Prostate gland (tissue), 2 donors: ENCODE measurements at places on chromosomes 1 and 21. TPM values are rescaled to one million over a fixed set of nuclear protein-coding genes. Genes with fewer than 3 reads are reported as not detected.

Gene MASP2
- not detected for total RNA-seq

Gene SPATA45
- not detected for total RNA-seq

Gene IFNLR1
- 6.6 TPM for total RNA-seq

Gene MCOLN2
- total RNA-seq: 1.1 TPM

Gene ZNF648
- not detected for total RNA-seq

Gene LRRC3
- total RNA-seq: 7.1 TPM

Gene WNT2B
- total RNA-seq: 19.7 TPM

Gene S100A9
- total RNA-seq: 45.2 TPM

Gene FCRLB
- 0.36 TPM for total RNA-seq

Gene KLHDC9
- total RNA-seq: 33.3 TPM

- DNase-seq: no peak
Measured at GRCh38 chr1:47592296-47593012, 154.6 kb downstream of the FOXD2 start.

DNA sequence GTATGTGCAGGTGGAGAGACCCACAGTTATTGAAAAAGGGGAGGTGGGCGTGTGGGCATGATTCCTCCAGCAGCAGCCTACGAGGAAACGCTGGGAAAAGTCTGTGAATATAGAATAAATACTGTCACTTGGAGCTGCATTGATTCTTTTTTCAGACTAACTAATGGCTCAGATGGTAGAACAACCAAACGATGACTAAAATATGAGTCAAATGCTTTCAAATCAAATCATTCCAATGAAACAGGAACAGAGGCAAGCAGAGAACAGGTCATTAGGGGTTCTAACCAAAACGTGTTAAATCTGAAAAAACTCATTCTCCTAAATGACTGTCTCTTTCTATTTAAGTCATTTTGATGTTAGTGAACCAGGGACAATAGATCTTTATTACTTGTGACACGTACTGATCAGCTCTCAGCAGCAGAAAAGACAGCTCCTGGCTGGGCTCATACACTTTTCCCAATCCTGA, 35.1 kb upstream of the SEC16B start:
- no peak for DNase-seq

DNA sequence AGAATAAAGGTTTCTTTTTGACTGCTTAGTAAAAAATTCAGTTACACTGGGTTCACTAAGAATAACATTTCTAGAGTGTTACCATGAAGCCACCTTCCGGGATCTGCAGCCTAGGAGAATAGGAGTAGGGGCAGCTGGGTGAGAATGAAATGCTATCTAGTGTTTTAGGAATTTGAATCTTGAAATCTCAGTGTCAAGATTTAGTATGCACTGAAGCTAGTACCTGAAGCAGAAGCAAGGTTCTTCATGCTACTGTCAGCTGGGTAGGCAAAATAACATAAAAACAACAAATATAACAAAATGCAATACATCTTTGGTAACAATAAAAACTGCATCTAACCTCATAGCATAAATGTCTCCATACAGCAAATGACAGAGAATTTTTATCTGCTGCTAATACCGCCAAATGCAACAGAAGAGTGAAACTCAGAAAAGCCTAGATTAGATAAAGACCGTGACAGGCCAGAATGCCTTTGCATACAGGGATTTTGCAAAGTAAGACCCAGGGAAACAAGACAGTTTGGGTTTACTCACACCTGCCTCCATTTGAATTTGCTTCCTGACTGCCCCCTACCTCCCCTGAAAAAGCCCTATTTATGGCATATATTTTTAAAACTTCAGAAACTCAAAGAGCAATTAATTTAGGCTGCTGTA, 58.2 kb downstream of the GADD45A start:
- no peak for DNase-seq

DNA sequence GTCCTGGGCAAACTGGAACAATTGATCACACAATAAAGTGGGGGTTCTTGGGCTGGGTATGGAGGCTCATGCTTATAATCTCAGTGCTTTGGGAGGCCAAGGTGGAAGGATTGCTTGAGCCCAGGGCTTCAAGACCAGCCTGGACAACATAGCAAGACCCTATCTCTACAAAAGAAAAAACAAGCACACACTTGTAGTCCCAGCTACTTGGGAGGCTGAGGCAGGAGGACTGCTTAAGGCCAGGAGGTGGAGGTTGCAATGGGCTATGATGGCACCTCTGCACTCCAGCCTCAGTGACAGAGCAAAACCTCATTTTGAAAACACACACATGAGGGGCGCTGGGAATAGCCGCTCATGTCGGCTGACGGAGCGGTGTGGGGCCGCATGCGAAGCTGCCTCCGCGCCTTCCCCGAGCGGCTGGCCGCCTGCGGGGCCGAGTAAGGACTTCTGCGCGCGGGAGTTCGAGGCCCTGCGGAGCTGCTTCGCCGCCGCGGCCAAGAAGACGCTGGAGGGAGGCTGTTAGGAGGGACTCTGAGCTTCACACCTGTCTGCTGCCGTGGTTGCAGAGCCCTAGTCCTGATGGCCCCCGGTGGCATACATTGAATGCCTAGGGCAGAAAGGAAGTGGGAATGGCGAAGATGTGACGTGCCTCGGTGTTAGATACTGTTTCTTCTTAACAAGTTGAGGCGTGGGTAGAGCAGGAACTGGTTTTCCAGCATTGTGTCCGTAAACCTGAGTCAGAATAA, 59.5 kb downstream of the ACBD3 start:
- DNase-seq: peak; percentile 64

- no peak for DNase-seq
Measured at GRCh38 chr1:17699581-17699980, 55.6 kb upstream of the ACTL8 start.

- DNase-seq: no peak
Measured at GRCh38 chr21:29235714-29236197, 63.0 kb upstream of the BACH1 start.

DNA sequence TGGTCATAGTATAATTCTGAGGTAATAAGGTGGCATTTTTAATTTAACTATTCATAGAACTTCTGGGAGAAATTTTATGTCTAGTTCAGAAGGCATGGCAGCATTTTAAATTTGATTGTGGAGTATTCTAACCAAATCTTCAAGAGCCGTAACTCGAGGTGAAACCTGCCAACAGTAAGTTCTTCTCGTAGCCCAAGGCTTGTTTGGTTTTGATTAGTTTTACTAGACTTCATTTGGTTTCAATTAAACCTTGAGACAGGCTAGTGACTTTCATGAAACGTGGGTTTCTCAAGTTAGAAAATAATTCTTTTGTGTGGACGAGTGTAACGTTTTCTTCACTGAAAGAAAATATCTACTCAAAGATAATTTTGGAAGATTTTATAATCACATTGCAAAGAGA, 395.5 kb downstream of the USP25 start:
- DNase-seq: no peak

- peak; percentile 60 for DNase-seq
Measured at GRCh38 chr1:19776287-19776686, 23.4 kb downstream of the TMCO4 start.

DNA sequence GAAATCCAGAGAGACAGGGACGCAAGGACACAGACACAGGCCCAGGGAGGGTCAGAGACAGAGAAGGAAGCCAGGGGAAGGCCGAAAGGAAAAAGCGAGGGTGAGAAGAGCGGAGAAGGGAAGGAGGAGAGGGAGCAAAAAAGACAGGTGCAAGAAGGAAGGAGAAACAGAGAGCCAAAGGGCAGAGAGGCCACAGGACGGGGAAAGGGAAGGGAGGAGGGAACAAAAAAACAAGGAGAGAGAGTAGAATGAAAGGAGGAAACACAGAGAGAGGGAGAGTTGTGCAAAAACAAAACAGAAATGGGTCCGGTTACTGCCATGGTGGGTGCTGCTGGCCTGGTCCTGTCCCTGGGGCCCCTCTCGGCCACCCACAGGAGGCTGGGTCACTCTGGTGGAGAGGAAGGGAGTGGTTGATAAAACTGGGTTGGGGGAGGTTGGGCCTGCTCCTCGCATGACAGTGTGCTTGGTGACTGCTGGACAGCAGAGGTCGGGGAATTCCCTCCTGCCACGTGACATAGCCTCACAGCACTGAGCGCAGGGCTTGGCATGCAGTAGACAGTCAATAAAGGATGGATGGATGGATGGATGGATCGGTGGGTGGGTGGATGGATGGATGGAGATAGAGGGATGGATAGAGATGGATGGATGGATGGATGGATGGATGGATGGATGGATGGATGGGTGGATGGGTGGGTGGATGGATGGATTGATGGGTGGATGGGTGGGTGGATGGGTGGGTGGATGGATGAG, 64.8 kb downstream of the RAP1GAP start:
- DNase-seq: no peak

DNA sequence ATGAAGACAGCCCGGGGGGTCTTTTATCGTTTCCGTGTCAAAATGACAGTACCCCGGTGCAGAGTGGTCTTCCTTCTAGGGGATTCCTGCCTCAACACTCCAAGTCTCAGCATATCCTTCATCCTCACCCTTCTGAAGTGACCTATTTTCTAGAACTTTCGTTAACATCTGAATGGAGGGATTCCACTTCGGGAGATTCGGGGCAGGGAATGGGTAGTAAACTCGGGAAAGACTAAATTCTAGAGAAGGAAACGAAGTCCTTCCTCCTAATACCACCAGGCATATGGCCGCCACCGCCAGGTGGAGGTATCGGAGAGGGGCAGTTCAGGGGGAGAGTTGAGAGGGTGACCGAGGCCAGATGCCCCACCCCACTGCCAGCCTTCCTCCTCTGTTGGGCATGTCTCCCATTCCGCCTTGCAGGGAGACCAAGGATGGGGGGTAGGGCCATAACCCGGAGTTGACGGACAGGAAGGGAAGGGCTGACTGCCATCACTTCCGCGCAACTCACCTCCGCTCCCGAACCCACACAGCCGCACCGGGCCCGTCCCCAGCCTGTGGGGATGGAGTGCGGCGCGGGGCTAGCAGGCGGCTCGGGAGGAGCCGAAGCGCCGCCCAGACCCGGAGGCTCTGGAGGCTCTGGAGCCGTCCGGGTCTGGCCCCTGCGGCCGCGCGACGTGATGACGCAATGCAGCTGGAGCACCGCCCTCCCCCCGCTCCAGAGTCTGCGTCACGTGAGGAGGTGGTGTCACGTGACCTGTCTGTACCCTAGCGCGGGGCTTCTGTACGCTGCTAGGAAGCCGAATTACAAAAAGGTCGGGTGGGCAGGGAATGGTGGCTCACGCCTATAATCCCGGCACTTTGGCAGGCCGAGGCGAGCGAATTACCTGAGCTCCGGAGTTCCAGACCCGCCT, at the start of gene KLHL12:
KLHL12 (minus strand) TSS at position 654 of the 911 bp plus-strand sequence. CDS start 2,072 bp downstream, outside the sequence.
- peak; percentile 96 for DNase-seq

DNA sequence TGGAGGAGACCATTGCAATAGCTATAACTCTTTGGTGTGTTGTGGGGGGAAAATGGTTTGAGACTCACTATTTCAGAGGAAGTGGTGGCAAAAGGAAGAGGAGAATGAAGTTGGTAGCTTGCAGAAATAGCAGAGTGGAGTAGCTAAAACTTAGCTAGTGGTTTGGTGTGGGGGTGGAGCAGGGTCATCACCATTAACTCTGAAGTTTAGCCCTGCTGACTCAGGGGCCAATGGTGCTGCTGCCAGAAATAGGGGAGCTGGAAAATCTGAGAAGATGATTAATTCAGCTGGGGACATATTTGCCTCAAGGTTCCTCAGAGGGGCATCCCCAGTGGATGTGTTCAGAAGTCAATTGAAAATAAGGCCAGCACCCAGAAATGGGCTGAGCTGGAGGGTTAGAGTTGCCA, 65.4 kb downstream of the RUNX1 start:
- DNase-seq: no peak

GRCh38 chr1:1625824-1626206, 6.2 kb upstream of the MMP23B start:
- no peak for DNase-seq

DNA sequence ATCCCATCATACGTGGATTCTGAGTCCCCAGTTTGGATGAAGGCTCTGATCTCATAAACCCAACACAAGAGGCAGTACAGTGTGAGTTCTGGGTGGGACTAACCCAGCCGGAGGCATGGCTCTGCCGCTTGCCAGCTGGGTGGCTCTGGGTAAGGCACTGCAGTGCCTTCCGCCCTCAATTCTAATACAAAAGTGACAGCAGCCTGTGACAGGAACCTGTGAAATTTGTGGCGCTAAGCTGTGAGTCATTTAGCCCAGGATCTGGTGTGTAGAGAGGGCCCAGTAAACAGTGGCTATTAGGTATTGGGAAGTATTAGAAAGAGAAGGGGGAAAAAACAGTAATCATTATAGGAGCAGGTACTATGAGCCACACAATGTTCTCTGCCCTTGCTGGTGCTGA, 23.3 kb downstream of the HSPG2 start:
- no peak for DNase-seq

- DNase-seq: no peak
Measured at GRCh38 chr1:210938416-210938925, 195.5 kb downstream of the KCNH1 start.

- no peak for DNase-seq
Measured at GRCh38 chr21:32816261-32816660, 44.7 kb upstream of the PAXBP1 start.

DNA sequence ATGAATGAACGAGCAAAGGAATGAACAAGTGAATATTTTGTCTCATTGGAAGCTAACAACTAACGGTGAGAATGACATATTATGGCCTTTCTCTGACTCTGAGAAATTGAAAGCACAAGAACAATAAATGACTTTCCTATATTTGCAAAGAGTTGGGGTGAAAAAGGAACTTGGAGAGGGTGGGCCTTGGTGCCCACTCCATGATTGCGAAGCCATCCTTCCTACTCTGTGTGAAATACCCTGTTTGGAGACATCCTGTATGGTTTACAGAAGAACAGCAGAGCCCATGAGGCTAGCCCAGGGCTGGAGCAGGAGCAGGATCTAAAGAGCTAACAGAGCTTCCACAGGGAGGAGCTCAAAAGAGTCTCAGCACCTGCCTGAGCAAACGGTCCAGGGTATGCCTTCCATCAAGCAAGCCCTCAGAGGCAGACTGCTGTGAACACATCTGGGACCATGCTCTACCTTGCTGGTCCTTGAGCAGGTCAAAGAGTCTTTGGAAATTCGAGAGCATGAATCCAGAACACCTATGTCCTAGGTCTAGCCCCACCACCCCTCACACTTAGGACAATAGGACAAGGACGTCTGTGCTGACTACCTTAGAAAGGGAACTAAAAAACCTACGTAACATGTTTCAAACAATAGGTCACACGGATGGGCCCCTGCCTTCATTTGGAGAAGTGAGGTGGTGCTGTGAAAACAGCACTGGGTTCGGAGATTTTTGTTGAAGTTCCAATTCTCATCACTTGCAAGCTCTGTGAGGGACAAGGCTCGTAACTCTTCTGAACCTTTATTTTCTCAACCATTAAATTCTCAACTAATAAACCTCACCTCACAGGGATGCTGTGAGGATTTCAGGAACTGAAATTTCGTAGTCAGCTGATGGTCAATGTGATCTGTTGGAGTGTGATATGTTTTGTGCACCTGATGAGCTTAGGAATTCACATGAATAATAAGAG, 377.4 kb downstream of the RRAGC start:
- no peak for DNase-seq

GRCh38 chr1:194419721-194420120, 1233.3 kb upstream of the B3GALT2 start:
- DNase-seq: no peak

GRCh38 chr1:229104654-229105053, 166.3 kb upstream of the RAB4A start:
- no peak for DNase-seq

GRCh38 chr1:156177919-156178654, 15.8 kb upstream of the SLC25A44 start:
- no peak for DNase-seq

GRCh38 chr1:108686614-108687313, 5.3 kb upstream of the PRPF38B start:
- DNase-seq: no peak

- DNase-seq: no peak
Measured at GRCh38 chr21:26851109-26851944, 6.1 kb upstream of the ADAMTS1 start.

GRCh38 chr1:9404117-9404914, 111.6 kb downstream of the SPSB1 start:
- no peak for DNase-seq
